ENCODE measurements at places on chromosomes 5 and 9. TPM values are rescaled to one million over a fixed set of nuclear protein-coding genes. Genes with fewer than 3 reads are reported as not detected.

ZFP62 gene
- total RNA-seq, result 18.3 TPM

KCNV2 gene
- total RNA-seq, result not detected

BTNL8 gene
- total RNA-seq, result not detected

DMRTA1 gene
- 0.12 TPM for total RNA-seq

DNAH5 gene
- 0.12 TPM for total RNA-seq

AK1 gene
- 53.7 TPM for total RNA-seq

HTR4 gene
- 0.08 TPM for total RNA-seq

ZNF879 gene
- total RNA-seq, result 3.6 TPM

Data from smooth muscle cell of the coronary artery (primary cell).